Transverse colon (tissue), 4 donors: ENCODE measurements at places on chromosomes 7 and 10. TPM values are rescaled to one million over a fixed set of nuclear protein-coding genes. Genes with fewer than 3 reads are reported as not detected.

- no peak for DNase-seq
- no peak overlapping the region for H3K27ac ChIP-seq
- no peaks in the 10 kb centered on the region for H3K4me1 ChIP-seq
These were observed 970.9 kb upstream of the LRRN3 start for GRCh38 chr7:110119883-110120581.

Gene LRMDA
- total RNA-seq, result 4.1 TPM

- H3K4me3 ChIP-seq, result no peak overlapping the region
- no peak for DNase-seq
- H3K27me3 ChIP-seq, result peaks cover 49% of the 10 kb centered on the region
- H3K36me3 ChIP-seq, result no peaks in the 10 kb centered on the region
- peaks cover 31% of the 10 kb centered on the region for H3K4me1 ChIP-seq
These were observed 15.2 kb upstream of the KAZALD1 start for GRCh38 chr10:101046332-101047238.

Gene CNPY1
- not detected for total RNA-seq

- H3K27ac ChIP-seq, result peak overlapping the region; percentile 58
- no peaks in the 10 kb centered on the region for H3K27me3 ChIP-seq
- peaks cover 84% of the 10 kb centered on the region for H3K4me1 ChIP-seq
These were observed 32.8 kb downstream of the CCNY start for GRCh38 chr10:35369049-35369611.

- H3K27ac ChIP-seq, result no peak overlapping the region
- no peak for DNase-seq
- no peaks in the 10 kb centered on the region for H3K4me1 ChIP-seq
- no peaks in the 10 kb centered on the region for H3K36me3 ChIP-seq
- no peak overlapping the region for H3K4me3 ChIP-seq
These were observed 98.0 kb upstream of the ELMO1 start for GRCh38 chr7:37546677-37547076.
